ENCODE measurements at places on chromosomes 16 and 17.

GRCh38 chr17:72137161-72137560 is 16.3 kb downstream of the SOX9 start:
- DNase-seq = no peak

DNA sequence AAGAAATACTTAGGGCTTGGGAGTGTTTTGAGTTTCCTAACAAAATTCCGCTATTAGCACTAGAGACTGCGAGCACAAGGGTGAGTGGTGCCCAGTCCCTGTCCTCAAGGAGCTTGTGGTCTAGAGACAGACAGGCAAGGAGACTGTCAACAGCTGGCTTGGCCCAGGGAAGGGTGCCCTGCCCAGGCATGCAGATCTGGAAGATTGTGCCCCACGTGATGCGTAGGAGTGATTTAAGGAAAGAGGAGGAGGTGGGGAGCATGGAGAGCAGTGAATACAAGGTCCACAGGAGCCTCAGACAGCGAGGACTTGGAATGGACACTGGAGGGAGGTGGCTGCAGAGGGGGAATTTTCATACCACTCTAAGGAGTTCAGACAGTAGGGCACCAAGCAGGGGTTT is 25.0 kb downstream of the SCPEP1 start:
- no peak for DNase-seq

DNA sequence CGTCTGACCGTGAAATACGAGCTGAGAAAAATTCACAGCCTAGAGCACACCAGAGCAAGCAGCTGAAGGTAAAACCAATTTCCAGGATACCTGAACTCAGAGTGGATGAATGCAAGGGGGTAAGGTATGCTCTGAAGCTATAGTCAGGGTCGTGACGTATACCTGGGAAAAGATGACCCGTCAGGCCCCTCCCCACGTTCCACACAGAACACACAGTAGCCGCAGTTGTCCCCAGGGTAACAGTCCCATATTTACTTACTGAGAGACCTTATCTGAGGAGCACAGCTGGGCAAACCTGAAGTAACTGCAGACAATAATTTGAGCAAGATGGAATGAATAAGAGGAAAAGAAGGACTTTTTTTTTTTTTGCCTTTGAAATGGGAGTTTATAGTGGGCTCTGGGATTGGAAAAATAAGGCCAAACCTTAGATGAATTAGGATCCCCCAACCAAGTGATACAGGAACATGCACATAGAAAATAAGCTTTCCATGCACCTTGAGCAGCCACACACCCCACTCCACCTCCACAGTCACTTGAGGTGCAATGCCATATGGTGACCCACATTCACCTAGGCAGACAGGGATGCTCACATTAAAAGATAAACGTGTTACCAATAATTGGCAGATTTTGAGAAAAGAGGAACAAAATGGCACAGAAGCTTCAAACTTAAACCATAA is 38.0 kb downstream of the ABCA6 start:
- no peak for DNase-seq

DNA sequence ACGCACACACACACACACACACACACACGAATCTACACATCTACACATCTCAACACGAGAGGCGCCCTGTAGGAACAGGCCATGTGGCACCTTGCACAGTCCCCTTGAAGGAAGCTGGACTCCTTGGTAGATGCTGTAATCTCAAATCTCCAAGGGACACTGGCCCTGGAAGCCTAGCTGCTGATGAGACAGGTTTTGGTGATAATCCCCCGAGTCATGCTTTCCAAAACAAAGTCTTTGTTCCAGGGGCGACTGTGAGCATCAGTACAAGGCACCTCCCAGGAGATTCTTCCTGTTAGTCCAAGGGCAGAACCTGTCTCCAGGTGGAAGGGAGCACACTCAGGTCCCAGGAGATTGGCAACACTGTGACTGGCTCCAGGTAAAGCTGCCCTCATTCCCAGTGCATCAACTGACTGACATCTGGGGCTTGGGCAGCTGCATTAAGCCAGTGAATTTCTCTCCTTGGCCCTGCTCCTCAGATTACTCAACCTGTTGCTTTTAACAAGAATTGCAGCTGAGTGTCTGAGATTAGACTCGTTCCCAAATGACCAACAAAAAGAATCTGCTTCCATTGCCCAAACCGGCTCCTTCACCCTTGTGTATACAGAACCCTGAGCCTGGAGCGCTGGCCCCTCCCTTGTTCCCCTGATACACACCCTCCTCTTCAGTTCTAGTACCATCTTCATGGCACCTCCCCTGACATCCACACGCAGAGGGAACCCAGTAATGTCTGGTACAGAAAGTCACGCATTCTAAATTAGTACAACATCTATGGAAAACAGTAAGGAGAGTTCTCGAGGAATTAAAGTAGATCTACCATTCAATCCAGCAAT is 13.9 kb upstream of the TNRC6C start:
- DNase-seq = no peak

- no peak for DNase-seq
These were observed 83.4 kb downstream of the TNFRSF13B start for GRCh38 chr17:16888413-16889087.

DNA sequence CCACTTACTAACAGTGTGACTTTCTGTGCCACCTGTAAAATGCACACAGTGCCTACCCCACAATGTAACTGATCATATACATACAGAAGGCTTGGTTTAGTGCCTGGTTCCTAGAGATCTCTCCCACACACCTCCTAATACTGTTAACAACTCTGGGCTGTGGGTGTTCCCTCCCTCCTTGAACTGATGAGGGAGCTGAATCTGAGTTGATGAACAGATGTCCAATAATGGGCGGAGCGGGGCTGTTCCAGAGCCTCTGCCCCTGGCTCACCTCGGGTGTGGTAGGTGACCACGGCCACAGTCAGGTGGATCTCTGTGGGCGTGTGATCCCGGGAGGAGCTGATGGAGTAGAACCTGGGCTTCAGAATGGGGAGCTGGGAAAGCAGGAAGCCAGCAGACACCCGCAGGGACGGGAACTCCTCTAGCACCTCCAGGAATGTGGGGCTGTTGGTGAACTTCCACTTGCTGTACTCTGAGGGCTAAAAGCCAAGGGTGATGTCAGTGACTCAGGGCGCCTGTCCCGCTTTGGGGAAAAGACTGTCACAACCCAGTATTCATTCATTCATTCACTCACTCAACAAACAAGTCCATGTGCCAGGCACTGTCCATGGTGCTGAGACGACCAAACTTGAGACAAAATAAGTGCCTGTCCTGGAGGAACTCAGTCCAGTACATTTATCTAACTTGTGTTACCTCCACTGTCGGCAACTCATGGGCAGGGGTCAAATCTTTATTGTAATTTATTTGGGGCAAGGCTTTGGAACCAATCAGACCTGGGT is 37.6 kb downstream of the NOS2 start:
- DNase-seq = peak; percentile 57

DNA sequence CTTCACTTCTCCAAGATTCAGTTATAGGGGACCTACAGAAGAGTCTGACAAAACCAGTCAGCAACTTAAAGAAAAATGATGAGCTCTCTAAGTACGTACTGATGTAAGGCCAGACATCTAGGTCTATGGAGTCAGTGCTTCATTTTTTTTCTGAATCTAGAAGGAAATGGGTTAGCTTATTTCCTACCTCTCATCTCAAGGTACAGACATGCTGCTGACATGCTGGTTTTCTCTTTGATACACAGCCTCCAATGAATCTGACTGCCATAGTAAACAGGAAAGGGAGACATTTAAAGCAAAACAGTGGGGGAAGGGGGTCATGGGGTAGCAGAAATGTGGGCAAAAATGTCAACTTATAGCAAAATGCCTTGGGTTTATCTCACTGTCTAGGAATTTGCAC is 16.4 kb downstream of the CDR2 start:
- DNase-seq = peak; percentile 48

DNA sequence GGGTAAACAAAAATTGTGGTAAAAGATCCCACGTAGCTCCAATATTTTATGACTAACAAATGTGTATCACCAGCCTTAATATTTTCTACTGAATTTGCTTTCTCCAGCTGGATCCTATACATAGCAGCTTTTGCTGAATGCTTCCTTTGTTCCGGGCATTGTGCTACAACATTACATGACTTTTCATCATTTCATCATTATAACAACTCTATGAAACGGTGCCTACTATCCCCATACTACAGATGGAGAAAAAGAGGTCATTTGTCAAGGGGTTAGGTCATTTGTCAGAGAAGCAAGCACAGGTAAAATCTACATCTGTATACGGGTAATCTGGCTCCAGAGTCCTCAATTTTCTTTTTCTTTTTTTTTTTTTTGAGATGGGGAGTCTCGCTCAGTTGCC is 74.3 kb downstream of the KANSL1 start:
- DNase-seq = no peak

DNA sequence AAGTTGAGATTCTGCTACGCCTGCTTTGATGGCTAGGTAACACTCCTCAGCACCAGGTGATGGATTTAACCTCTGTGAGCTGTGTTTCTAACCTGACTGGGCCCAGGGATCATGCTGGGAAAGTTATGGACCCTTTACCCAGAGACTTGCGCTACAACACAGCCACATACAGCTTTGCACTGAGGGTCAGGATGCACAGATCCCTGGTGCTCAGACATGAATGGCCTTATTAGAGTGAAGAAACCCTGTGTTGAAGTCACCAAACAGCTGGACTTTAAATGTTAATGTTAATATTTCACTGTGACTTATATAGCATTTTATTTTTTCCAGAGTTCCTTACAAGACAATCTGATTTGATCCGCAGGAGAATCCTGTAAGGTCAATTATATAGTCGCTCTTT is 114.3 kb downstream of the MSI2 start:
- no peak for DNase-seq

DNA sequence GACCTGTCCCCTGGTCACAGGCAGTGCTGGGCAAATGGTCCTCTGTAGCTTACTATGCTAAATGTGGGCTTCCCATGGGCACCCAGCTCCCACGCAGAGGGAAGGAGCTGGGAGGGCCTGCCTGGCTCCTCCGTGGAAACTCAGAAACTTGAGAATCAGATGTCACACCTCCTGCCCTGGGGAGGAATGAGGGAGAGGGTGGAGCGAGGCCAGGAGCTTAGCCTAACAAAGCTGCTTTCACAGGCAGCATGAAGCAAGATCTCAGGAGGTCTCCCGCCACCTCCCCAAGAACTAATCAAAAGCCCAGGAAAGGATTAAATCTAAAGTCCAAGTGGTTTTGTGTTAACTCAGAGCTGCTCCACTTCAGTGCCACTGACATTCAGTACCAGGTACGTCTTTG is 33.6 kb upstream of the XYLT2 start:
- no peak for DNase-seq

DNA sequence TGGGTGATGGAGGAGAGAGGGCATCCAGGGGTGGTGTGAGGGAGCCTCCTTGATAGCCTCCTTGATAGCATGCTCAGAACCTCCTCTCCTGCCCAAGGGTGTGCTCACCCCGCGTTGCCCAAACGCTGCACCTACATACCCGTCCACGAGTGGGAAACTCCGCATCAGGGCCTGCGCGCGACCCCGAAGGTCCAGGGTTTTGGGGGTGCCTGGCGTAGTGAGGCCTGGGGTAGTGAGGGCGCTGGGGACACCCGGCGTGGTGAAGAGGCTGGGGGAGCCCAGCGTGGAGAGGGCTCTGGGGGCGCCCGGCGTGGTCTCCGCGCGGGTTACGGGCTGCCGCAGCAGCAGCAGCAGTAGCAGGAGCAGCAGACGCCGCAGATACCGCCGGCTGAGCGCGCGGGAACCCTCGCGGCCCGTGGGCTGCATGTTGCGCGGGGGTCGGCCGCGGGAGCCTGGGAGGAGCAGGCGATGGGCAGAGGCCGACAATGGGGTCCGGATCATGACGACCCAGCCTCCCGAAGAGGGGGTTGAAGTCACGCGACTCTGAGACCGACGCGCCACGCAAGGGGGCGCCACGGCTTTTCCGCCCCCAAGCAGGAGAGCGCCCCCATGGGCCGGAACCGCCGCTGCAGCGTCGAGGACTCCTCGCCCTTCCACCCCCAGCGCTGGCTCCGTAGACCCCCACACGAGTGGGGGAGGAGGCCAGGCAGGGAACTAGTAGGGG is at the start of gene DPEP3:
DPEP3 (minus strand) TSS at position 545 of the 724 bp plus-strand sequence; CDS start at position 426, 119 bp downstream.
- DNase-seq = no peak

DNA sequence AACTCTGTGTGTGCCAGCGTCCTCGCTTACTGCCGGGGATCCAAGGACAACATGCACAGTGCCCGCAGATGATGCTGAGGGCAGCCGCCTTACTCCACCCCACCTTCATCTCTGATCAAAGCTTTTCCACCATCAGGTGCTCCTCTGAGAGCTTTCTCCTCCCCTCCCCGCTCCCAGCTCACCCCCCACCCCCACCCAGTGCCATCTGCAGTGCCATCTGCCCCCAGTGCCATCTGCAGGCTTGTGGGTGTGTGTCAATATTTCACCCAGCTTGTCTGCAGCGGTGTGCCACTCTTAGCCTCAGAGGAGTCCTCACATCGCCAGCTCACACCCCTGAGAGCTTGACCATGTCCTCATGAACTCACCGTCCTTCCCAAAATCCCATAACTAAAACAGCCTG is 98.2 kb upstream of the NOL11 start:
- no peak for DNase-seq

GRCh38 chr16:84498223-84498610 is 6.2 kb downstream of the MEAK7 start:
- no peak for DNase-seq

GRCh38 chr16:49858200-49859124 is 2.5 kb upstream of the ZNF423 start:
- peak; percentile 39 for DNase-seq

- DNase-seq = no peak
These were observed 104.9 kb downstream of the CEP112 start for GRCh38 chr17:66087073-66087472.
